ENCODE measurements at places on chromosomes 3 and 15. TPM values are rescaled to one million over a fixed set of nuclear protein-coding genes. Genes with fewer than 3 reads are reported as not detected.
A peak's percentile ranks its signal among the peaks of the same experiment; 100 is the strongest.

The ITIH1 gene
- not detected for total RNA-seq

The CDCP1 gene
- total RNA-seq = 1.2 TPM

- no peak for DNase-seq
Measured at GRCh38 chr15:75695634-75696310, 16.9 kb downstream of the CSPG4 start.

- peak; percentile 18 for DNase-seq
Measured at GRCh38 chr15:52163321-52164190, 27.6 kb downstream of the GNB5 start.

The MASP1 gene
- not detected for total RNA-seq

DNA sequence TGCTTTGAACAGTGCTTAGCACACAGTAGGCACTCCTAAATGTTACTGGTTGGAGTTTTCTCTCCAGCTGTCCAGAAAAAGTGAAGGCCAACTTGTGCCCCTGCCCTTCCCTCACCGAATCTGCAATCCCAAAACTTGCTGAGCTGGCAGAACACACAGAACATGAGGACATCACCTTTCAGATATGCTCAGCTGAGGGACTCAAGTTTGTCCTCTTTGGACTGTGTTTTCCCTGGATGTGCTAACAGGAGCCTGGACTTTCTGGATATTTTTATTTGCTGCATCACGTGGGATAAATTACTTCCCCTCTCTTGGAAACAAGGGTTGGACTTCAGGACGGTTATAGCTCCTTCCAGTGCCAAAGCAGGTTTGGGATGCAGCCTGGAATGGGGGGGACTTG is 59.5 kb upstream of the SMAD6 start:
- DNase-seq = no peak

DNA sequence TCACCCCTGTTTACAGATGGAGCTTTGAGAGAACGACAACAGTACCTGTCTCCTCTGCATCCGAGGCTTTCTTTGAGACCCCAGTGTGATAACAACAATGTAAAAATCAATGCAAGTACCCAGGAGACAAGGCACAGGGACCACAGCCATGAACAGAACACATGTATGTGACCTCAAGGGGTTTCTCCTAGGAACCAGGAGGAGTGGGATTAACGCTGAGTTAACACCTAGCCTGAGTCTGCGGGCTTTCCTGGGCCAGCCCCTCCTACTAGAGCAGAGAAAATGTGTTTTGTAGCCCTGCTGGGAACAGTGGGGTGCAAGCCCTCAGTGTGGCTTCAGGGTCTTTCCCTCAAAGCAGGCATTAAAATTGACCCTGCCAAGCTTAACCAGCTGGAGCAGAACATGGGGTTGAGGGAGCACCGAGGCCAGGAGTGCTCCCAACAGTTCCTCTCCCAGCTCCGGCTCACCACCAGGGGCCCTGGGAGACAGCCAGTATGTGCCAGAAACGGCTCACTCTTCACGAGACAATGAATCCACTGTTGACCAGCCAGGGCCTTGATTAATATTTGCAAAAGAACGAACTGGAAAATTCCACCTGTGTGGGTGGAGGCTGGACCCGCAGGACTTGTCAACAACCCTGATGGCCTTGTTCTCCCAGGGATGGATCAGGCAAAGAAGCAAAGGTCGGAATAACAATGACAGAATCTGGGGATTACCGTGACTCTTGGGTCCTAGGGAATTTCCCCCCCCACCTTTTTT is 3.6 kb downstream of the CHDH start:
- DNase-seq = no peak

GRCh38 chr3:121018917-121019321 is 110.9 kb downstream of the STXBP5L start:
- no peak for DNase-seq

- no peak for DNase-seq
Measured at GRCh38 chr3:129890125-129890524, 3.4 kb downstream of the TMCC1 start.

The BCHE gene
- total RNA-seq = not detected

GRCh38 chr3:87287011-87287410 is 10.6 kb upstream of the POU1F1 start:
- no peak for DNase-seq

DNA sequence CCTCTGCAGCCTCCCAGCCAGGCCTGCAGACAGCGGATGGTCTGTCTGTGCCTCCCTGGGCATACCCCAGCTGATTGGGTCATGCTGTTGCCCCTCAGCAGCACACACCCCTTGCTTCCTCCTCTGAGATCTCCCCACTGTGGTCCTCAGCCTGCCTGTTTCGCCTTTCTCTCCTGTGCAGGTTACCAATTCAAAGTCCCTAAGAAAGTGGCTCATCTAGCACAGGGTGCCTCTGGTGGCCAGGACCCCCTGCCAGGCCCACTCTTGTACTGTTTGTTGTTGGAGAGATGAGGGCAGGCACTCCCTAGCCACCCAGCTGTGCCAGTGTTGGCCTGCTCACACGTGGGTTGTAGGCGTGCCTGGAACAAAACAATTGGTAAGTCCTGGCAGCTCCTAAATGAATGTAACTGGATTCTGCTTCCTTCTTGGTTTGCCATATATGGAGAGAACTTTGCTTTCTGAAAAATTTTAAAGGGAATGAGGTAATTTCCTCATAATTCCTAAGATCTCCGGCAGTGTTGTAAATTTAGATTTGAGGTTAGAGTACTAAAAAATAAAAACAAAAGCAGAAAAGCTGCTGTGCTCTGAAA is 213.2 kb upstream of the IL12A start:
- no peak for DNase-seq

The ECE2 gene
- not detected for total RNA-seq

- DNase-seq = no peak
Measured at GRCh38 chr3:93867425-93867824, 106.3 kb downstream of the PROS1 start.

DNA sequence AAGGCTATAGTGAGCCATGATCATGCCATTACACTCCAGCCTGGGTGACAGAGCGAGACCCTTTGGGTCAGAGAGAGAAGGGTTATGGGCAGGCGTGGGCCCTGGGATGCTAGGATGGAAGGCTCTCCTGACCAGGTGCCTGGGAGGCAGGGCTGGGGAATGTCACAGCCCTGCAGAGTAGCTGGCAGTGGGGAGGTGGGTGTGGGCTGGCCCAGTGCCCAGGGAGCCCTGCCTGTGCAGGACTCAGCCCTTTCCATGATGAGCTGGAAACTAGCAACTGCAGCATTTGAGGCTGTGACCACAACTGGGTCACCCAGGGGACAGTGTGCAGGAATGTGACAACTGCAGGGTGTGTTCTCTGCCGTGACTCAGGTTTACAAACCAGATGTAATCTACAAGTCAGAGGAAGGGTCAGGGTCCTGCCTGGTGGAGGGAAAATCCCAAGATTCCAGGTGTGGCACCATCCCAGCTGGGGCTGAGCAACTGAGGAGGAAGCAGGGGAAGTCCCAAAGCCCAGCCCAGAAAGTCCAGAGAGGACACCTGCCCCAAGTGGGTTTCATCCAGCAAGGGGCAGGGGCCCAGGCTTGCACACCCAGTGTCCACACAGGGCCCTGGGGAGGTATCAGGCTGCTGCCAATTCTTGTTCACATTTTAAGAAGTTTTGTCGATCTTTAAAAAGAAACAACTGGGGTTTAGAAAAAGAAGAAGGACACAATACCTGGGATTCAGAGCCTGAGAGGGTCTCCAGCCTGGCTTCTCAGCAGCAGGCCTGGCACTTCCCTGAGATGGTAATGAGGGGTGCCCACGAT is 45.5 kb downstream of the SLC28A1 start:
- DNase-seq = peak; percentile 13
